Hypothalamus (tissue), 51 donors: ENCODE measurements at places on chromosomes 2 and 18.

DNA sequence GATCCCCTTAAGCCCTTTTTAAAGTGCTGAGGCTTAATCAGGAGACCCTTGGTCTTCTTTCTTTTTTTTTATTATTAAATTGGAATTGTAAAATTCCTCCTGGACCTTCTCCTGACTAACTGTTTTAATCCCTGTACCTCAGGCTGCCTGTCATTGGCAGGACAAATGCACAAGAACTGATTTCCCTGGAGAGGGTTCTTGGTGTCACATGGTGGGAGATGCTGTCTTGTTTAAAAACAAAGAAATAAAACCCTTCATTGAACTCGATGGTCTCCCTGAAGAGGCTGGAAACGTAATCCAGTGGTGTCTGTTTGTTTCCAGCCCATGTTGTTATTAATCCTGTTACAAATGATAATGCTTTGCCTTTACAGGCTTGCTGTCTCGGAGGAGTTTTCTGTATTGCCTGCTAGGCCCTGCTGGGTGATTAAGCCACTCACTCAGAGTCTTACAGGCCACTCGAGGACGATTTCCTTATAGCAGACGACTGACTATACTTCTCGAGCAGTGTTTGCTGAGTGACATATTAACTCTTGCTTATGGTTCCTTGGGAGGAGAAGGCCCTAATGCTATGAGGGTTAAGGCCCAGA is 100.5 kb upstream of the MGAT5 start:
- no peak for DNase-seq

DNA sequence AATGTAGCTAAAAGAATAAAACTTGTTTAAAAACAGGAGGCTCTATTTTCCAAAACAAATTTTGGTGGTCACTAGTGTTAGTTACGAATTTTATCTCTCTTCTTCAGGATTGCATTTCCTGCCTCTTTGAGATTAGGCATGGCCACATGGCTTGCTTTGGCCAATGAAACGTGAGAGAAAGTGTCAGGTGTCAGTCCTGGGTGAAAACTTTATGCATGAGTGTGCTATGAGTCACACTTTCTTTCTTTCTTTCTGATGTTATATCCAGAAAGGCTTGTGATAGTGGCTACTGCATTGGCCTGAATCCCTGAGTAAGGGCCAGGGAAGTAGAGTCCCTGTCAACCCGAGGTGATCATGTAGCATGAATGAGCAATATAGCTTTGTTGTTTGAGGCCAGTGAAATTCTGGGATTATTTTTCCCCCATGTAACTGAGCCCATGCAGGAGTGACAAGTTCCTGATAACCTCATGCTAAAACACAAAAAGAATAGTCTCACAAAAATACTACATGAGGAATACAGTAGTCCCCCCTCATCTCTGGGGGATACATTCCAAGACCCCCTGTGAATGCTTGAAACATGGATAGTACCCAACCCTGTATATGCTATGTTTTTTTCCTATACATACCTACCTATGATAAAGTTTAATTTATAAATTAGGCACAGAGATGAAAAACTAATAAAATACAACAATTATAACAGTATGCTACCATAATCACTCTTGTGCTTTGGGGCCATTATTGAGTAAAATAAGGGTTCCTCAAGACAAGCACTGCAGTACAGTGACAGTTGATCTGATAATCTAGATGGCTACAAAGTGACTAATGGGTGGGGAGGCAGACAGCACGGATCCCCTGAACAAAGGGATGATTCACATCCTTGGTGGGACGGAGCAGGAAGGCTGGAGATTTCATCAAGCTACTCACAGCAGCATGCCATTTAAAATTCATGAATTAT is 109.5 kb downstream of the CDC42EP3 start:
- no peak for DNase-seq

- DNase-seq = no peak
These were observed 32.6 kb downstream of the NMUR1 start for GRCh38 chr2:231497651-231498050.

- no peak for DNase-seq
These were observed 52.4 kb downstream of the USP14 start for GRCh38 chr18:210733-211132.

- DNase-seq = no peak
These were observed 57.5 kb downstream of the INSIG2 start for GRCh38 chr2:118145806-118146205.

- DNase-seq = no peak
These were observed 533.4 kb downstream of the ERBB4 start for GRCh38 chr2:212005085-212005671.

DNA sequence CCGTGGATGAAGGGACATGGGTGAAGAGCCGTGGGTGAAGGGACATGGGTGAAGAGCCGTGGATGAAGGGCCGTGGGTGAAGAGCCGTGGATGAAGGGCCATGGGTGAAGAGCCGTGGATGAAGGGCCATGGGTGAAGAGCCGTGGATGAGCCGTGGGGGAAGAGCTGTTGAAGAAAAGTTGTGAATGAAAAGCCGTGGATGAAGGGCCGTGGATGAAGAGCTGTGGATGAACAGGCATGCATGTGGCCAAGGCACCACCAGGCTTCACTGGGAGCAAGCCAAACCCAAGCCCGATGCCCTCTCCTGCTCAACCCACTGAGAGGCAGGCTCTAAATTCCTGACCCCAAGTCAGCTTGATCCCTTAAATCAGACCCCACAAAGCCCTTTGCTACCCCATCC is 10.6 kb downstream of the OR6B3 start:
- no peak for DNase-seq

DNA sequence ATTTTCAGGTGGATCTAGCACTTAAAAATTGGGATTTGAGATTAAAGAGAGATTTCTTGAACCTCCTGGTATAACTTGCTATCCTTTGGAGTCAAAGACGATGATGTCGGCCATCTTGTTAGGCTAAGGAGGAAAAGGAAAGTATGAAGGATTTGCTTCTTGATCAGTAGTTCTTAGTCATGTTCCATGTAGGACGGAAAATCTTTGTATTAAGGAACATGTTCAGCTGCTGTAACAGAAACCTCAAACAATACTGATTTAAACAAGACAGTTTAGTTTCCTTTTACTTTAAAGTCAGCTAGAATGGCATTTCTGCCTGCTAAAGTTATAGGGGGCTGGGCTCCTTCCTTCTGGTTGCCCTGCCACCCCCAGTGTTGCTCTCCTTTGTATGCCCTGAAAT is 56.4 kb upstream of the MGAT5 start:
- DNase-seq = no peak

DNA sequence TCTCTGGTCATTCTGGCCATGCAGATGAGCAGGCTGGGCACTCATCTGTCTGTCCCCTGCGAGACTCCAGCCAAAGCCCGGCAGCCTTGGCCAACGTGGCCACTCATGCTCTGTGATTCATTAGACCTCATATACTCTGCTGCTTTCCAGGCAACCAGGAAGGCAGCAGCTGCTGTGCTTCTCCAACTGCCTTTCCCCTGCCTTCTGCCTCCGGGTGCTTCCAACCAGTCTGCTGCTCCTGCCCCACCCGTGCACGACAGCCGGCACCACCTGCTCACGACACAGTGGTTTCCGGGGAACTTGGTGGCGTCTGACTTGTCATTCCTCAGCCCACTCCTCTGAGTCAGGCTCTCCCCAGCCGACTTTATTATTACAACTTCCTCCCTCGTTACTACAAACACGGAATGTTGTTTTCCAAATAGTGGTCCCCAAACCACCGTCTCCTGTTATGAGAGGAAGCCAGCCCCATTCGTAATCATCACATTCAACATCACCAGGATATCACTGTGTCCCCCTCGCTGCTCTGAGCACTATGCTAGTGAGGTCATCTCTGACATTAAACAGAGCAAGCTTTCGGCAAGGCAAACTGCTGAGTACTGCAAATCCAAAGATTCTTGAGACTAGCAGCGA is 392.4 kb downstream of the ALK start:
- DNase-seq = no peak

- no peak for DNase-seq
These were observed 1.4 kb downstream of the ARL4C start for GRCh38 chr2:234495251-234496054.

DNA sequence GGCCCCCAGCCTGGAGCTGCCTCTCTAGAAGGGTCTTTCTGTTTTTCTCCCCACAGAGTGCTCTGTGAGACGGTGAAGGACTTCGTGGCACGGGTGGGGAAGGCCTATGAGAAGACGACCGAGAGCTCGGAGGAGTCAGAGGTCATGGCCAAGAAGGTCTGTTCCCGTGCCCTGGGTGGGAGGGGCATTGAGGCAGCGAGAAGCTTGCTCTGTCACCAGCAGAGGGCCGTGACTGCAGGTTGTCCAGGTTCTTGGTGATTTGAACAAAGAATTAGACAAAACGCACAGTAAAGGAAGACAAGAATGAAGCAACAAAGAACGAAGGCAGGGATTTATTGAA is 93.9 kb downstream of the DGKD start:
- DNase-seq = no peak

GRCh38 chr2:9238591-9239326 is 32.1 kb downstream of the ASAP2 start:
- no peak for DNase-seq

- DNase-seq = no peak
These were observed 84.7 kb downstream of the EHD3 start for GRCh38 chr2:31318361-31319336.

GRCh38 chr18:77702686-77703085 is 453.0 kb downstream of the GALR1 start:
- DNase-seq = no peak

- DNase-seq = no peak
These were observed 270.1 kb downstream of the TCF4 start for GRCh38 chr18:55317864-55318263.

- no peak for DNase-seq
These were observed 241.4 kb downstream of the KCNS3 start for GRCh38 chr2:18119883-18120282.

GRCh38 chr2:106115250-106115649 is 78.9 kb downstream of the UXS1 start:
- no peak for DNase-seq

DNA sequence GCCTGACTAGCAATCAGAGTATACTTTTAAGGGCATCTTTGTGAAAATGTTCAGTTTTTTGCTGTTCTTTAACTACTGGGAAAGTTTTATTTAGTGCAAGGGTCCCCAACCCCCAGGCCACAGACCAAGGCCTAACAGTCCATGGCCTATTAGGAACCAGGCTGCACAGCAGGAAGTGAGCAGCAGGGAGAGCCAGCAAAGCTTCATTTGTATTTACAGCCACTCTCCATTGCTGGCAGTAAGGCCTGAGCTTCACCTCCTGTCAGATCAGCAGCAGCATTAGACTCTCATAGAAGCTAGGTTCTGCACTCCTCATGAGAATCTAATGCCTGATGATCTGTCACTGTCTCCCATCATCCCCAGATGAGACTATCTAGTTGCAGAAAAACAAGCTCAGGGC is 17.1 kb upstream of the NR4A2 start:
- no peak for DNase-seq

GRCh38 chr18:62974928-62975675 is 259.8 kb downstream of the PHLPP1 start:
- no peak for DNase-seq
